H7 (cell line): ENCODE measurements at places on chromosomes 5 and 9. TPM values are rescaled to one million over a fixed set of nuclear protein-coding genes. Genes with fewer than 3 reads are reported as not detected.

The MARVELD2 gene
- total RNA-seq, result 15.6 and 19.9 TPM in 2 replicates

- DNase-seq, result no peak
Observed at GRCh38 chr5:76099286-76099702, 16.1 kb downstream of the SV2C start.

GRCh38 chr5:55540525-55540924, 5.8 kb upstream of the PLPP1 start:
- DNase-seq, result no peak

DNA sequence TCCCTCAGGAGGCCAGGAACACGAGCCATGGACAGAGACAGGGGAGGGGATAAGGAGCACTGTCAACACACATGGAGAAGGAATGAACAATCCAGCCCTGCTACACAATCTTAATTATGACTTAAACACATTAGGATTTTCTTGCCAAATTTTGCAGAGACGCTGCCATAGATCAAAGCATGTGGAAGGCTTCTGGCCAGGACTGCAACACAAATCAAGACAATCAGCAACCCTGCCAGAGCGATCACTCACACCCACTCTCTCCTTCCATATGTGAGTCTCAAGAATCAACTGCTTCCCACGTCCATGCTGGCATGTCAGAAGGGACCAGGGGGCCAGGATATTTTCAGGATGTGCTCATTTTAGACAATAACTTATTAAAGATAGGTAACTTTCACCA, 85.6 kb downstream of the ROR2 start:
- no peak for DNase-seq

DNA sequence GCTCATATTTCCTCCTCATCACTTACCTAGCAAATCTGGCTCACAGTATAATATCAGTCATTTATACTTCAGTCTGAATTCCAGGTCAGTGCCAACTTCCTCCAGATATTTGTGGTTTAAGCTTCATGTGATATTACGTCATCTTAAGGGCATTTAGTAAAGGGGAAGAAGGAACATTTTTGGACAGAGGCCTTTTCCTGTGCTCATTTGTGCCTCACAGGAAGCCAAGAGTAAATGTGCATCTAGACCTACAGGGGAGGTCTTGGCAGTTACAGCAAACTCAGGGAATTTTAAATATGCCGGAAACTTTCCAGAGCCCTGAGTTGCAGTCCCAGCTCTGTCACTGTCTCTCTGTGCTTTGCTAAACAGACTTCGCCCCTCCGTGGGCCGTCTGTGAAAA, 12.3 kb upstream of the KCNIP1 start:
- DNase-seq, result no peak

DNA sequence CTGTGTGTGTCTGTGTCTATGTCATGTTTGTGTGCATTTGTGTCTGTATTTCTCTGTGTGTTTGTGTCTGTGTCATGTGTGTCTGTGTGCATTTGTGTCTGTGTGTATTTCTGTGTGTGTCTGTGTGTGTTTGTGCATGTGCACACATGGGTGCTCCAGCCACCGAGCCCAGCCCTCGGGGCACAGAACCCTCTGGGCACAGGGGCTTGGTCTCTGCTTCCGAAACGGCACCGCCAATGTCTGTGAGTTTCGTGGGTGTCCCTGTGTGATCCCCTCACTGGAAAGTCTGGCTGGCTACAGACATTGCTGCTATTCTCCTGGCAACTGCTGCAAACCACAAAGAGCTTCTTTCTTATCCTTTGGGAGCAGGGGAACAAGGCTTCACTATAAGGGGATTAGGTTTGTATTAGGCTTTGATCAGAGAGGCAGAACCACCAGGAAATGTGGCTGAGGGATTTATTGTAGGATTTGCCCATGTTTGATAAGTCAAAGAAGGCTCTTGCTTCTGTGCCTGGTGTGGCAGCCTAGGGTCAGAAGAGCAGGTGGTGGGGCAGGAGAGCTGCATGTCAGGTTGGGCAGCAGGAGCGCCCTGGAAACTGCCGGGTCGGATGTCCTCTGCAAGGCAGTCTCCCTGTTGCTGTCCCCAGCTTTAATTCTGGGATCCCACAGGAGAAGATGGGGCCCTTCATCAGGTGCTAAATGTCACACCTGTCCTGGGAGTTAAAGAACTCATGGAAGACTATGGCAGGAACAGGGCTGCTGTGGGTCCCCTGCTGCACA, 39.6 kb upstream of the FCN1 start:
- DNase-seq, result peak; percentile 18

DNA sequence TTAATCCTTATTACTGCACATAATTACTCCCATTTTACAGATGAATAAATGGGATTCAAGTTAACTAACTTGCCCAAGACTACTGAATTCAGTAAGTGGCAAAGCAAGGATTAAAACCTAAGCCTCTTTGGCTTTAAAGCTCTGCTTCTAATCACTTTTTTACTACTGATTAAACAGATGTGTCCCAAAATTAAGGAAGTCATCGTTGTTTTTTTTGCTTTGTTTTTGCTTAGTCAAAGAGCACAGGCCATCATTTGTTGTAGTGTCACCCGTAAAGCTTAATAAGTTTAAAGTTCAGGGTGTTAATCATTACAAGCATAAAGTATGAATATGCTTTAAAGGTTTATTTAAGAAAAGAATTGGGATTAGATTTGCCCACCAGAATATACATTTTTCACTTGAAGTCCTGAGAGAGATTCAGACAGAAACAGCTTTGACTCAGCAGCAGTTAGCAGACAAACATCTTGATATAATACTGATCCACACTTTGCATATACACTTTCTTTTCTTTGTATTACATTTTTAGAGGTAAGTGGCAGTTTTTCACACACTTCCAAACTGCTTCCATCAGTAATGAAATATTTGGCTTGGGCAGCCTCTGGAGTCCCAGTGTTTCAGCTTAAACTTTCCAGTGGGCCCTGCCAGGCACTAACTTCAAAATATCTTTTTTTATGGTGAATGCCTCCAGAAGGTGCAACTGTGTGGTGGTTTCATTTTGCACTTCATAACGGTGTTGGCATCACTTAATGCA, 52.7 kb downstream of the PIK3R1 start:
- DNase-seq, result no peak

The SLC45A2 gene
- total RNA-seq, result 0.14 TPM in 1 of 2 replicates, not detected in the other
